Immature natural killer cell (primary cell): ENCODE measurements at places on chromosomes 5 and 9.

DNA sequence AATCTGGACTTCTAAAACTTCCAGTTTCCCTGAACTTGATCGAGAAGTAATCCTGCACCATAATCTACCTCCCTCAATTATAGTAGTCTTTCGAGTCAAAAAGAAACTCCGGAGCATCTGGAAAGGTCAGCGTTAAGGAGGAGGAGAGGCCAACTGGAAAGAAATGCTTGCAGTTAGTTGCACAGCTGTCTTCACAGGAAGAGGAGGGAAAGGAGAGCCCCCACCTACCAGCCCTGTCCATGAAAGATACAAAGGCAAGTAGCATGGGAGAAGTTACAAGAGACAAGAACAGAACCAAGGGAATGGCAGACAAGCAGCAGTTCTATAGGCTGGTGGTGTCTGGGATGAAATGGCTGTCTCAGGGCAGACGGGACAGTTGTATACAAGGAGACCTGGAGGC lies 170.6 kb downstream of the RAB3C start:
- peaks cover 6% of the 10 kb centered on the region for H3K27me3 ChIP-seq
- H3K4me1 ChIP-seq: peaks cover 3% of the 10 kb centered on the region
- H3K27ac ChIP-seq: no peak overlapping the region
- DNase-seq: no peak
- H3K36me3 ChIP-seq: no peaks in the 10 kb centered on the region
- no peak overlapping the region for H3K4me3 ChIP-seq

GRCh38 chr5:168434001-168434400 lies 52.3 kb upstream of the RARS1 start:
- no peak overlapping the region for H3K27ac ChIP-seq
- peaks cover 6% of the 10 kb centered on the region for H3K27me3 ChIP-seq
- no peak for DNase-seq
- no peaks in the 10 kb centered on the region for H3K4me1 ChIP-seq
- H3K36me3 ChIP-seq: no peaks in the 10 kb centered on the region

GRCh38 chr9:89606049-89606623 lies 1.3 kb downstream of the GADD45G start:
- peaks cover 12% of the 10 kb centered on the region for H3K27me3 ChIP-seq
- peak overlapping the region; percentile 88 for H3K4me3 ChIP-seq
- H3K27ac ChIP-seq: peak overlapping the region; percentile 49
- no peaks in the 10 kb centered on the region for H3K36me3 ChIP-seq
- DNase-seq: peak; percentile 37

- H3K27ac ChIP-seq: peak overlapping the region; percentile 61
- no peak for DNase-seq
- peaks cover 62% of the 10 kb centered on the region for H3K4me1 ChIP-seq
- no peaks in the 10 kb centered on the region for H3K36me3 ChIP-seq
- no peaks in the 10 kb centered on the region for H3K27me3 ChIP-seq
- no peak overlapping the region for H3K4me3 ChIP-seq
These were observed 27.2 kb downstream of the ATP6V0E1 start for GRCh38 chr5:173010547-173011464.

- peaks cover 3% of the 10 kb centered on the region for H3K4me1 ChIP-seq
- no peak for DNase-seq
- peaks cover 4% of the 10 kb centered on the region for H3K27me3 ChIP-seq
- H3K36me3 ChIP-seq: no peaks in the 10 kb centered on the region
- no peak overlapping the region for H3K4me3 ChIP-seq
- no peak overlapping the region for H3K27ac ChIP-seq
These were observed 75.9 kb downstream of the SPRY4 start for GRCh38 chr5:142248853-142249462.

DNA sequence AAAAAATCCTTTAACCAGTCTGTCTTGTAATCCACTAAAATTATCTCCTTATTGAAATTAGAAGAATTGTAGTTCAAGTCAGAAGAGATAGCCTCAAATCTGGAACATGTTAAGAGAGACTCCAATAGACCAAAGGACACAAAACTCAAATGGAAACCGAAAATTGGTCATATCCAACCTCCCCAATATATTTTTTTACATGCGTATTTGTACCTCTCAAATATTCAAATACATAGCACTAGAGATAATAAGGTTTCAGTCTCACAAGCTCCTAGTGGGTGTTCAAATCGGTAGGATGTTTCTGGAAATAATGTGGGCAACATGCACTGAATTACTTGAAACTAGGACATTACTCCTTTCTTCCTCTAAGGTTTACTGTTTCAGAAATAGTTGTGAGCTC lies 33.5 kb downstream of the EPB41L4A start:
- peaks cover 5% of the 10 kb centered on the region for H3K27me3 ChIP-seq
- no peak for DNase-seq
- no peaks in the 10 kb centered on the region for H3K36me3 ChIP-seq
- peaks cover 11% of the 10 kb centered on the region for H3K4me1 ChIP-seq

DNA sequence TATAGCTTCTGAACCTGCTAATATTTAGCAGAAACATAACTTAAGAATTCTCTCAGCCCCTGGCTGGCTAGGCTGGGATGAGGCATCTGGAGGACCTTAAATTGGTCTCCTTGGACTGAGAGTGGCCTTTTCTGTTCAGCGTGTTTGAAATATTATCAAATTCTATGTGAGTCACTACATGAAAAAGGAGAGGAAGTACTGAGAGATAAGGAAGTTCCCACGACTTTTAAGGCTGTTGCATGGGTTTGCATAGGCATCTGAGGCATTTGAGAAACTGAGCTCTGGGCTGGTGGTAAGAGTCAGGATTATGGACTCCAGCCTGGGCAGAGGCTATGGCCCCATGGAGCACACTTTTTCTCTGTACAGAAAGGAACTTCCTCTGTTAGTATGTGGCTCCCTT lies 816.2 kb upstream of the GRAMD2B start:
- H3K4me3 ChIP-seq: no peak overlapping the region
- no peak for DNase-seq
- no peaks in the 10 kb centered on the region for H3K36me3 ChIP-seq
- no peak overlapping the region for H3K27ac ChIP-seq
- peaks cover 2% of the 10 kb centered on the region for H3K27me3 ChIP-seq

DNA sequence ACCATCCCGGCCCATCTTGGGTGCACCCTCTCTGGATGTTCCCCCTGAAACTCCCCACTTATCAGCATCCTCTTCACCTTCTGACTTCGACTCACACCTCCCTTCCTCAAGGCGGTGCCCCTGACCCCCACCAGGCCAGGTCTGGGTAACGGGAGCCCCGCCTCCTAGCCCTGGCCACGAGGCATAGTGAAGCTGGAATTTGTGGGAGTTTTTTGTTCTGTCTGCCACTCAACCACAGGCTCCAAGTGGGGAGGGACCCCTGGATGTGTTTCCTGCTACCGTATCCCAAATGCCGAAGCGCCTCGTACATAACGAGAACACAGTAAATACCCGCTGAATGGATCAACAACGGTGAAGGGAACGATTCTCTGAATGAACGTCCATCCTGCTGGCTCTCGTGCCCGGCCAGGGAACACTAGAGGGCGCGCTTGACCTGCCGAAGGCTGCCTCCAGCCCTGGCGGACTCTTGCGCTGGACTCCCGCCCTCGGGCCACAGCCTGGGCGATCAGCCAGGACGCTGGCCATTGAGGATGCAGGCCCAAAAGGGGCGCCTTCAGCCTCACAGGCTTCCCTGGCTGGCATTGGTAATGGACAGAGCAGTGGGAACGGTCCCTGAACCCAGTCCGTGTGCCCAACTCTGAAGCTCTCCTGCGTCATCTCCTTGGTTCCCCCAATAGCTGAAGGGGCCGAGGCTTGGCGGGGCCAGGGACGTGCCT lies 47.3 kb upstream of the PHYKPL start:
- H3K27me3 ChIP-seq: peaks cover 3% of the 10 kb centered on the region
- H3K4me3 ChIP-seq: no peak overlapping the region
- H3K36me3 ChIP-seq: no peaks in the 10 kb centered on the region
- peak; percentile 54 for DNase-seq
- peak overlapping the region; percentile 46 for H3K27ac ChIP-seq

DNA sequence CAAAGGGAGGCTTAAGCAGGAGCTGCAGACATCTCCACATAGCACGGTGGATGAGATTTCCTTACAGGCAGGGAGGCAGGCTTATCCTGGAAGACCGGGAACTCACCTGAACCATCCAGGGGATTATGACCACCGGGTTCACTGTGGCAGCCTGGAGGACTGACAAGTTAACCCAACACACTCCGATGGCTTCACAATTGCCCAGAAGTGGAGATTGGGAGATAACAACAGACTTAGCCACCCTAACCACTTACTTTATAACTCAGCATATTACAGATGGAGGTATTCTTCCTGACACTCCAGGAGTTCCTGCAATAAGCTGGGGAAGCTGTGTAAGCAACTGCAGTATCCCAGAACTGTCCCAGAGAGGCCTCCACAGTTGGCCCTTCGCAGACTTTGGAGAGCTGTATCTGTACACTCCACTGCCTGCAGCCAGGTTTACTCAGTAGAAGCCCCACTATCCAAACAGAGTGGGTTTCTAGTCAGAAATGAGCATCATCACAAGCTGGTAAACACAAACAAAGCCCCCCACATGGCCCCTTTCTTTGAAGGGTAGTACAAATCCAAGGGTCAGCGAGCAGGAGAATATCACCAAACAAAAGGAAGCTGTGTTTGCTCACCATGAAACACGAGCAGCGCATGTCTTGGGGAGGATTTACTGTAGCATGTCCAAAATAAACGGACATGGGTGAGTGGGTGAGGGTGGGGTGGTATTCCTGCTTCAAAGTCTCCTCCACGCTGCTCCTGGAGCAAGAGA lies 462.2 kb downstream of the RASEF start:
- H3K4me1 ChIP-seq: no peaks in the 10 kb centered on the region
- no peak for DNase-seq
- H3K4me3 ChIP-seq: no peak overlapping the region
- no peaks in the 10 kb centered on the region for H3K36me3 ChIP-seq
- H3K27me3 ChIP-seq: no peaks in the 10 kb centered on the region

DNA sequence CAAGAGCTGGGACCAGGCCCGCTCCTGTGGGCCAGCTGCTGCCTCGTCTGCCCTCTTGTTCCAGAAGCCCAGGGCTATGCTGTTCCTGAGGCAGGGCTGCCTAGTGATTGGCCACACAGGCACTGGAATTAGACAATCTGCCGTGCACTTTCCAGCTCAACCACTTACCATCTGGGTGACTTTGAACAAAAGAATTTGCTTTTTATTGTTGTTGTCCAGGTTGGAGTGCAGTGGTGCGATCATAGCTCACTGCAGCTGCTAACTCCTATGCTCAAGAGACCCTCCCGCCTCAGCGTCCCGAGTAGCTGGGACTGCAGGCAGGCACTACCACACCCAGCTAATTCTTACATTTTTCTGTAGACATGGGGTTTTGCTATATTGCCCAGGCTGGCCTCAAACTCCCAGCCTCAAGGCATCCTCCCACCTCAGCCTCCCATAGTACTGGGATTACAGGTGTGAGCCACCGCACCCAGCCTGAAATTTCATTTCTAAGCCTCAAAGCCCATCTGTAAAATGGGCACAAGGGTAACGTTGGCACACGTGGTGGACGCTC lies 1.2 kb upstream of the NEK6 start:
- peaks cover 9% of the 10 kb centered on the region for H3K27me3 ChIP-seq
- no peaks in the 10 kb centered on the region for H3K36me3 ChIP-seq
- peak overlapping the region; percentile 85 for H3K27ac ChIP-seq
- no peak for DNase-seq
- H3K4me3 ChIP-seq: peak overlapping the region; percentile 94

GRCh38 chr9:33153666-33154065 lies 13.5 kb downstream of the B4GALT1 start:
- H3K36me3 ChIP-seq: no peaks in the 10 kb centered on the region
- peak overlapping the region; percentile 79 for H3K27ac ChIP-seq
- peaks cover 2% of the 10 kb centered on the region for H3K27me3 ChIP-seq
- H3K4me3 ChIP-seq: peak overlapping the region; percentile 72
- peaks cover 90% of the 10 kb centered on the region for H3K4me1 ChIP-seq

GRCh38 chr9:1001838-1002237 lies 25.4 kb downstream of the DMRT3 start:
- H3K36me3 ChIP-seq: no peaks in the 10 kb centered on the region
- H3K27me3 ChIP-seq: peaks cover 7% of the 10 kb centered on the region
- no peak overlapping the region for H3K4me3 ChIP-seq
- H3K27ac ChIP-seq: no peak overlapping the region
- DNase-seq: no peak
- H3K4me1 ChIP-seq: peaks cover 11% of the 10 kb centered on the region

- peak overlapping the region; percentile 24 for H3K27ac ChIP-seq
- no peaks in the 10 kb centered on the region for H3K27me3 ChIP-seq
These were observed 54.4 kb downstream of the DOCK2 start for GRCh38 chr5:169691471-169691870.

GRCh38 chr5:122877518-122877917 lies 32.1 kb downstream of the SNX24 start:
- no peak overlapping the region for H3K27ac ChIP-seq
- no peak overlapping the region for H3K4me3 ChIP-seq
- peaks cover 15% of the 10 kb centered on the region for H3K4me1 ChIP-seq
- no peaks in the 10 kb centered on the region for H3K27me3 ChIP-seq
- no peak for DNase-seq

- H3K27ac ChIP-seq: no peak overlapping the region
- no peaks in the 10 kb centered on the region for H3K4me1 ChIP-seq
- no peaks in the 10 kb centered on the region for H3K36me3 ChIP-seq
- no peak for DNase-seq
- no peak overlapping the region for H3K4me3 ChIP-seq
- H3K27me3 ChIP-seq: peaks cover 2% of the 10 kb centered on the region
These were observed 280.1 kb downstream of the HSPA4 start for GRCh38 chr5:133331941-133332340.

DNA sequence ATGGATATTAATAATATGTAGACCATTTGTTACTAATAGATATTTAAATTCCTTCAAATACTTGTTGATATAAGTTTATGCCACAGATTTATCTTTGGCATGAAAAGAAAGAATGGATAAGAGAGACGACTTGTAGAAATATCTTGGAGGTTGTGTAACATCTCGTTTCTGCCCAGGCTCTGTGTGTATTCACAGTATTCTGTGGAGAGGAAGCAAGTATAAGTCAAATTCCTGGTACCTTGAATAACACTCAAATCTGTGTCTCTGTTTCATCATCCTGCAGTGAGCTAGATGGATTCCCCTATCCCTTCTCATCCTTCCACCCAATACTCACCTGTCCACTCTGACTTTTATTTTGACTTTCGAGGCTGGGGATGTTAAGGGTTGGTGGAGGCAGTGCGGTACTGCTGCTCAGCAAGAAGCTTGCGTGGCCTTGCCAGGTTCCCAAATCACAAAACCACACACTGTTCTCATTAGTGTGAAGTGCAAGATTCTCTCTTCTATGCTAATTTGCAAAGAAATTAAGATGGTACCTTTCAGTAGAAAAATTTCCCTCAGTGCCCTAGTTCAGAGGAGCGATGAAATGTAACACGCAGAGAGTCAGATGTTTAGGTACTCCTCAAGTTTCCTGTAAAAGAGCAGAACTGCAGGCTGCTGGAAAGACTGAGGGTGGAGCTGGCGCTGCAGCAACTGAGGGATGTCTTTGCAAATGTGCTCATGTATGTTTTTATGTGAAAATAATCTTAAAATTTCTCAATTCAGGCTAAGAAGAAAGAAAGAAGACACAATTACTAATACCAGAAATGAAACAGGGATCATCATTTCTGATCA lies 42.6 kb upstream of the ANKRD18A start:
- H3K4me1 ChIP-seq: no peaks in the 10 kb centered on the region
- DNase-seq: no peak
- H3K27ac ChIP-seq: no peak overlapping the region
- H3K4me3 ChIP-seq: no peak overlapping the region
- no peaks in the 10 kb centered on the region for H3K36me3 ChIP-seq

- no peak overlapping the region for H3K4me3 ChIP-seq
- peaks cover 32% of the 10 kb centered on the region for H3K4me1 ChIP-seq
- no peak for DNase-seq
- H3K36me3 ChIP-seq: peaks cover 14% of the 10 kb centered on the region
- H3K27ac ChIP-seq: no peak overlapping the region
- no peaks in the 10 kb centered on the region for H3K27me3 ChIP-seq
These were observed 18.8 kb downstream of the IL4 start for GRCh38 chr5:132692632-132692967.

GRCh38 chr9:132878695-132879456 lies at the start of gene SPACA9:
Gene SPACA9, plus strand, starts transcription at chr9:132878898. Its CDS starts 5,050 bp downstream, at chr9:132883948.
- H3K36me3 ChIP-seq: no peaks in the 10 kb centered on the region
- peak; percentile 12 for DNase-seq
- peak within 1 kb of the TSS; percentile 92 for H3K27ac ChIP-seq
- H3K27me3 ChIP-seq: peaks cover 12% of the 10 kb centered on the region
